ENCODE measurements at places on chromosomes 6 and 20.
A peak's percentile ranks its signal among the peaks of the same experiment; 100 is the strongest.

- H3K4me3 ChIP-seq: no peak overlapping the region
- peaks cover 7% of the 10 kb centered on the region for H3K36me3 ChIP-seq
- no peak overlapping the region for H3K27ac ChIP-seq
- H3K27me3 ChIP-seq: no peaks in the 10 kb centered on the region
Observed at GRCh38 chr6:166331503-166332415, 10.6 kb downstream of the SFT2D1 start.

DNA sequence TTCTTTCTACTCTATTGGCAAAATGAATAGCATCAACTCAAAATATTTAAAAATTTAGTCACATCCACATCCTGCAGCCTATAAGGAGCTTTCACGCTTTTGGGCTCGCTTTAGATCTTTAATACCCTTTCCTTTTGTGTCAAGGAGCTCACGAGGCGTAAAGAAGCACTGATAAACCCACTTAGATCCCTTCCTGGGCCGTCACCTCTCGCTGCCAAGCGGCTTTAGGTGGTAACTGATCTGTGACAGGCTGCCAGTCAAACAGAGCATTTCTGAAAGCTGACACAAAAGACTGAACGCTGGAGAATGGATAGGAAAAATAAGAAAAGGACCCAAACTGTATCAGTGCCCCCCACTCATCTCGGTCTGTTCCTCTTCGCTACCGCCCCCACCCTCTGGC is 385.7 kb upstream of the MMS22L start:
- no peaks in the 10 kb centered on the region for H3K27me3 ChIP-seq
- H3K4me3 ChIP-seq: peak overlapping the region; percentile 41
- DNase-seq: no peak
- H3K27ac ChIP-seq: no peak overlapping the region
- no peaks in the 10 kb centered on the region for H3K36me3 ChIP-seq
- no peaks in the 10 kb centered on the region for H3K4me1 ChIP-seq

DNA sequence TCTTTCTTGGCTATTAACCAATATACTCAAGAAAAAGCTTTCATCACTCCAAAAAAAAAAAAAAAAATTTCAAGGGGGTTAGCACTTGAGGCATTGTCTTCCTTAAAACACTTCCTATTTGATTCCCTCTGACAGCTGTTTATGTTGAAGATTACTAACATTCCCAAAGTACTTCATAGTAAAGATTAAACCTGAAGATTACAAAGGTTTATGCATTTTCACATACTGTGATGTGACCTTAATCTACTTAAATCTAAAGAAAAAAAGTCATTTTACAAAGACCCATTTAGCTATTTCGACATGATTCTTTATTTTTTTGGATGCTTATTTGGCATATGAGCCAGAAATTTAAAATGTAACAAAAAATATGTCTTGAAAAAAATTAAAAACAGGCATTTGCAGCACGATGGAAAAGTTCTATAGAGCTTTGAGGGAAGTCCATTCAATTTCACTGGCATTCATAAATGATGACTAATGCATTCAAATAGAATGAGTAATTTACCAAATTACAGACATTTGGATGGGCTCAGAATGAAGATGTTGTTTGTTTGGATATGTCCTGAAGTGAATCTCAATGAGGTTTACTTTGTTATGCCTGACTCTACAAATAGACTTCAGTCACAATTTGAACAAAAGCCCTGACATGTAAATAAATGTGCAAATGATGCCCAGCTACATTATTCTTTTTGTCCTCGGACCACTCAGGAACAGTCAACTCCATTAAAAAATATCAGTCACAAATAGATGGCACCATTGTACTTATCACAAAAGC is 674.6 kb upstream of the MARCKS start:
- no peak overlapping the region for H3K27ac ChIP-seq
- peak; percentile 7 for DNase-seq

GRCh38 chr6:170367241-170367640 is 60.7 kb downstream of the FAM120B start:
- no peaks in the 10 kb centered on the region for H3K27me3 ChIP-seq
- H3K4me3 ChIP-seq: no peak overlapping the region
- no peaks in the 10 kb centered on the region for H3K4me1 ChIP-seq
- no peak for DNase-seq
- peaks cover 4% of the 10 kb centered on the region for H3K36me3 ChIP-seq

GRCh38 chr20:3553663-3554062 is 82.8 kb downstream of the ATRN start:
- DNase-seq: no peak
- no peak overlapping the region for H3K27ac ChIP-seq
- peaks cover 4% of the 10 kb centered on the region for H3K36me3 ChIP-seq
- H3K27me3 ChIP-seq: no peaks in the 10 kb centered on the region

DNA sequence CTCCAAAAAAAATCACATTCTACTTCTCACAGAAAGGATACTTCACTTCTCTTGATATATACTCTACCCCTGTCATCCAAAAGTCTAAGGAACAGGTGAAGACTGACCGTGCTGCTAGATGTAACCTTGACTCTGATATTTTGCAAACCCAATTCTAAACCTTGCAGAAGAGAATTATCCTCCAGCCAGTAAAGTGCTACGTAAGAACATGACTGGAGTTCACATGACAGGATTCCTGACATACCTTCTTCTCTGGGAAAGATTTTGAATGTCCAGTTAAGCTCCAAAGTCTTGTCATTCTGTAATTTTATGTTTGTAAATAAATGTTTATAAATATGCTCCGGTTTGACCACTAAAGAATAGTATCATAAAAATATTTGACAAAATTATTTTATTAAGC is 35.8 kb downstream of the BTBD9 start:
- DNase-seq: no peak
- no peaks in the 10 kb centered on the region for H3K36me3 ChIP-seq
- no peaks in the 10 kb centered on the region for H3K27me3 ChIP-seq
- H3K27ac ChIP-seq: no peak overlapping the region

- no peak overlapping the region for H3K4me3 ChIP-seq
- no peak overlapping the region for H3K27ac ChIP-seq
- DNase-seq: no peak
- H3K4me1 ChIP-seq: no peaks in the 10 kb centered on the region
Observed at GRCh38 chr20:56373942-56374341, 15.2 kb downstream of the FAM210B start.

DNA sequence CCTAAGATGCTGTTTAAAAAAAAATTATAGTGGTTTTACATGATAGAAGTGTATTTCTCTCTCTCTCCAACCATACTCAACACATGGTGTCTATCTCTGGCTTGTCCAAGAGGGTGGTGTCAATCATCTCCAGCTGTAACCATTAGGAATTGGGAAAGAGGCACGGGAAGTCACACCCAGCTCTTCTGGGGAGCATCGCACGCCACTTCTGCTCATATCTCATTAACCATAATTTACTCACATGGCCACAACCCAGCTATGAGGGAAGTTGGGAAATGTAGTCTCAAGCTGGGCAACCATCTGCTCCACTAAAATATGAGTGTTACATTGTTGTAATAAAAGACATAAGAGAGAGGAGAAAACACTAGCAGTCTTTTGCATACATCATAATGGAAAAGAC is 30.4 kb upstream of the TSHZ2 start:
- no peak overlapping the region for H3K27ac ChIP-seq
- no peaks in the 10 kb centered on the region for H3K4me1 ChIP-seq
- no peak overlapping the region for H3K4me3 ChIP-seq

DNA sequence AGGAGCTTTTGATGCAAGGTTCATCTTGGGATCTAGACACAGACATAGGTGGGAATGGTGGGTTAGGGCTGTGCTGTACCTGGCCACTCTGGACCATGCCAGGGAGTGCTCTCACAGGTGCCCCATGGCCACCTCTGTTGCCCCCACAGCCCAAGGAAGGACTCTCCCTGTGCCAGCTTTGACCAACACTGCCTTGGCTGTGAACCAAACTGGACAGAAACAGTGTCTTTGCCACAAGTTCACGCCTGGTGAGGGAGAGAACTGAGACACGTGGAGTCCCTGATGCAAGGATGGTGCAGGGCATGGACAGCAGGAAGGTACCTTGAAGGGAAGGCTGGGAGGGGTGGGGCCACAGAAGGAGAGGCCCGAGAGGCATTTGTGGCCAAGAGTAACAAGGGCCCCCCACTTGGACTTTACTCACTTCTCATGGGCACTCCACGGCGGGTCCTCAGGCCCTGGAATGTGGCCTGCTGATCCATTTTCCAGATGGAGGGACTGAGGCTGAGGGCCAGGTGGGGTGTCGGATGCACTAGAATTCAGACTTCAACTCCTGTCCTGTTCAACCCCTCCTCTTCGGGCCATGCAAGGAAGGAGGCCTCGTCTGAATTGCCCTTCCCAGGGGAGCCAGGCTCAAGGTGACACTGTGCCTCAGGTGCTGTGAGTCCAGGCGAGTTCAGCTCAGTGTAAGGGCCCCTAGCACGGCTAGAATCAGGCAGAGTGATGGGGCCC is 103.3 kb downstream of the YTHDF1 start:
- no peaks in the 10 kb centered on the region for H3K4me1 ChIP-seq
- H3K4me3 ChIP-seq: no peak overlapping the region
- H3K27ac ChIP-seq: no peak overlapping the region

- no peaks in the 10 kb centered on the region for H3K27me3 ChIP-seq
- peaks cover 24% of the 10 kb centered on the region for H3K4me1 ChIP-seq
- H3K36me3 ChIP-seq: no peaks in the 10 kb centered on the region
- no peak overlapping the region for H3K4me3 ChIP-seq
Observed at GRCh38 chr6:155126727-155127439, 131.8 kb downstream of the TIAM2 start.

DNA sequence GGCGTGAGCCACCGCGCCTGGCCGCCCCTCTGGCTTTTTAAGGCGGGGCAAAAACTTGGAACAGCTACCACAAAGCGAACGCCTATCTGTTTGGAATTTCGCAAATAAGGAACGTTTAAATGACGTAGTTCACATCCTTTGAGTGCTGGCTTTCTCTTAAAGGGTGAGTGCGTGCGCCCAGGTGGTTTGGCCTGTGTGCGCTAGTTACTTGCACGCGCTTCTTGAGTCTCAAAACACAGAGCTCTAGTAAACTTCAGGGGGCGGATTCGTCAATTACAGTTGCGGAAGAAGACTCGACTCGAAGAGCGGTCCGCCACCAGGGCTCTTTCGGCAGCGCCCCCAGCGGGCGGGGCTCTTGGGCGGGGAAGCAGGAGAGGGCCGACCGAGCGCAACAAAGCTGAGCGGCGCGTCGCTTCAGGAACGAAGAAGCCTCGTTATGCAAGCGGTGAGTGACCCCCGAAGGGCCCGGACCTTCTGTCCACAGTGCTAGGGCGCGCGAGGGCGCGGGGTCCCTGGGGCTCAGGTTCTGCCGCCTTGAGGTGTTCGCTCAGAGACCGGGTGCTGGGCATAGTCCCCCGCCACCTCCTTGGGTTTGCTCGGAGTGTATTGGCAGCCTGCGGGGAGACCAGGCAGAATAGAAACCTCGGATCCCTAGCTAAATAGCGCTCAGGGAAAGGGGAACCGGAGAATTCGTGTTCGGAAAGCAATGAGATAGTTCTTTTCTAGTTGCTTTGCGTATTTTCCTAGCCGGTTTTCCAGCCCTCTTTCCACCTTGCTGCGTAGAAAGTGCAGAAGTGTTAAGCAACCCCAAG is at the start of gene SYCP2L:
SYCP2L (plus strand) TSS at position 362 of the 812 bp plus-strand sequence; CDS start at position 437, 75 bp downstream.
- no peaks in the 10 kb centered on the region for H3K27me3 ChIP-seq
- peak within 1 kb of the TSS; percentile 69 for H3K27ac ChIP-seq
- H3K4me1 ChIP-seq: peaks cover 7% of the 10 kb centered on the region
- DNase-seq: peak; percentile 85
- no peaks in the 10 kb centered on the region for H3K36me3 ChIP-seq

DNA sequence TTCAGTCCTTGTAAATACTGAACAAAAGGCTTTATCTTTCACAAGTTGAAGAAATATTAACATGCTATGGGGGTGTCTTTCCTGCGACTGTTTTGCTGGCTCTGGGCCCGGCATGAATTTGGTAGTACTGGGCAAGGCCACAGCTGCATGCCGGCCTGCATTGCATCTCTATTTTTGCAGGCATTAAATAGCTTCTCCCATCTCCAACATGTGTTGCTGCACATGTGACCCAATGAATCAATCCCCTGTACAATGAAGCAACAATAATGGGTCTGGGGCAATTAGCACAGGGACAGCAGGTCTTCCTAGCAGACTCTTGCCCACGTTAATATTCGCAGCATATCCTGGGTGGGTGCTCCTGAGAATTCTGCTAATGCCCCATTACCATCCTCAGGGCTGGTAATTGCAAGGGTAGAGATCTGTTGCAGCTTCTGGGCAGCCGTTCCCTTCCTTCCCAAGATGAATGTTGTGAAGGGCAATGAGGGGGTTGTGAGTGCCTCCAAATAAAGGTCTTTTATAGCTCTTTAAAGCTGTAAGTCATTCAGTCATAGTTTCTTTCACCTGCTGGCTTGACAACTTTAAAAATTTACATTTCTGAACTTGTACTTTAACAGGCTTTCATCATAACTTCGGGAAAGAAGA is 24.3 kb upstream of the CDYL start:
- no peak for DNase-seq
- no peaks in the 10 kb centered on the region for H3K4me1 ChIP-seq
- no peaks in the 10 kb centered on the region for H3K36me3 ChIP-seq
- H3K27me3 ChIP-seq: peaks cover 1% of the 10 kb centered on the region

DNA sequence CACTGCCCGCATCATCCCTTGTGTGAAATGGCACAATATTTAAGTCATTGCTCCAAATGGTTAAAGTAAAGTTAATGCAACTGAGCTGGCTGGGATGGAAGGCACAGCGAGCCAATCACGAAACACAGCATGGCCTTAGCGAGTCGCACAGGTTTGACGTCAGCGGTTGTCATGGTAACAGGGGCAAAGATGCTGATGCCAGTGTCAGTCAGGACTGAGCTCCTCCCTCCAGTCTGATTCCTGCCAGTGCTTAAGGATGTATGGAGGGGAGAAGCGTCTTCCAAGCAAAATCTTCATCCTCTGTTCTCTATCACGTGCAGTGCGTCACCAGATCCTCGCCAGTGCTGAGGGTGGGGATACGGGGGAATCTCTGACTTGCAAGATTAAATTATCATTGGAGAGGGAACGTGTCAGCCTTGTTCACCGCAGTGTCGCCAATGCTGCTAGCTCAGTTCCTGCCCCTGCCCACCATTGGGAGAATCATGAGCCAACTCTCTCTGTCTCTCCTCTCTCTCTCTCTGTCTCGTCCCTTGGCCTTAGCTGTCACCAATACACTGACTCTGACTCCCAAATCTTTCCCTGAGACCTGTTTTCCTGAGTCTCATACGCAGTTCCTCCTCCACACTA is 24.5 kb downstream of the TSPYL4 start:
- H3K36me3 ChIP-seq: no peaks in the 10 kb centered on the region
- no peak for DNase-seq
- H3K27me3 ChIP-seq: no peaks in the 10 kb centered on the region
- H3K27ac ChIP-seq: no peak overlapping the region
- H3K4me1 ChIP-seq: no peaks in the 10 kb centered on the region
- H3K4me3 ChIP-seq: no peak overlapping the region

GRCh38 chr6:124164343-124164742 is 360.7 kb downstream of the NKAIN2 start:
- no peaks in the 10 kb centered on the region for H3K36me3 ChIP-seq
- DNase-seq: no peak
- H3K4me3 ChIP-seq: no peak overlapping the region
- H3K27ac ChIP-seq: no peak overlapping the region
- H3K4me1 ChIP-seq: no peaks in the 10 kb centered on the region

- H3K4me3 ChIP-seq: no peak overlapping the region
- no peak overlapping the region for H3K27ac ChIP-seq
- H3K4me1 ChIP-seq: no peaks in the 10 kb centered on the region
- peaks cover 2% of the 10 kb centered on the region for H3K27me3 ChIP-seq
- DNase-seq: no peak
Observed at GRCh38 chr20:61169874-61170273, 82.2 kb upstream of the CDH4 start.

Measured in Panc1 (cell line).